ENCODE measurements at places on chromosomes 3 and 15.
A peak's percentile ranks its signal among the peaks of the same experiment; 100 is the strongest.

GRCh38 chr15:49843725-49844124, 222.9 kb downstream of the DTWD1 start:
- DNase-seq = no peak

- DNase-seq = no peak
These were observed 3.9 kb downstream of the GRM2 start for GRCh38 chr3:51710631-51711351.

DNA sequence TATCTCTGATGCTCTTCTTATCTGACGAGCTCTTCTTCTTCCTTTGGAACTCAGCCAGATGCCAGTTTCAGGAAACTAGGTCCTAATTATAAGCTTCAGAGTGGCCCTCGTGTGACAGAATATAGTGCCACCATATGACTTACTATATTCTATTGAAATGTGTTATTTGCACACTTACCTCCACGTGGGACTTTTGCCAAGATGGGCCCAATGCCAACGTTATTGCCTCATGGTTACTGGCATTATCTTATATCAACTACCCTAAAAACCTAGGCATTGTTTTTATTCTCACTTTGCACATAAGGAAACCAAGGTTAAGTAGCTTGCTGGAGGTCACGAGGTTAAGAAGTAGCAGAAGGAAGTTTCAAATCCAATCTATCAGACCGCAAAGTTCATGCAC, 71.3 kb upstream of the SLCO3A1 start:
- no peak for DNase-seq

GRCh38 chr3:24006-24405, 172.6 kb upstream of the CHL1 start:
- no peak for DNase-seq

DNA sequence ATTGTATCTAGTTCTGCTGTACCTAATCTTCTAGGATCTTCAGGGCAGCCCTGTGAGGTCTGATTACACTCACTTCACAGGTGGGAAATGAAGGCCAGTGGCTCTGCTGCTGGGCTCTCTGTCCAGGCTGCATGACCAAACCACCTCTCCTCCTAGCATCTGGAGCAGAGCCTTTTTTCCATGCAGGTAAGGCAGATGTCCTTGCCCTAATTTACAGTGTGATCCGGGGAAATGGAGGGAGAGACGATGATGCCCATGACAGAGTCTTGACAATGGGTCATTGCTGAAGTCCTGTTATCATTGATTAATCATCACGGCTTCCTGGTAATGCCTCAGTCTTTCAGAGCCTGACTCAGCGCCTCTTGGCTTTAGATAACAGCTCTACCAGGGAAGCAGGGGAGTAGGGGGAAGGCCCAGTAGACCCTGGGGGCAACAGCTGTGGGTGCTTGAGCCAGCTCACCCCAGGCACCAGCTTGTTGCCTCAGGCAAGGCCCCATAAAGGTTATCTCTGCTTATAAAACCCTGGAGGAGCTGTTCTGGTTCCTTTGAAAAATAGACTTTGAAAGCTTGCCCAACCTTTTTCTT, 153.4 kb downstream of the GABRG3 start:
- DNase-seq = no peak

DNA sequence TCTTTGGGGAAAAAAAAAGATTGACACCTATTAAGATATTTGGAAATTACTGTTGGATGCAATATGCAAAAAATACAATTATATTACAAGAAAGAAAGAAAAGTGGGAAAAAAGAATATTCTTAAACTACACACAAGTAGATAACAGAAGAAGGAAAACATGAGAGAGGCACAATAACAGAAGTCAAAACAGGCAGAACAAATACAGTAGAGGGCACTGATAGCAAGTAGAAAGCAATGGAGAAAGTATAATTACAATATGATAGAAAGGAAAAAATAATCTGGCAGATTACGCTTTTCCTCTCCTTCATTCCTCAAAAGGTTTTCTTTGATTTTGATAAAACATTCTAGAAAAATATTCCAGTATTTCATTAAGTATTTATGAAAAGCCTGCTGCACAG, 72.1 kb downstream of the ADAM10 start:
- no peak for DNase-seq

DNA sequence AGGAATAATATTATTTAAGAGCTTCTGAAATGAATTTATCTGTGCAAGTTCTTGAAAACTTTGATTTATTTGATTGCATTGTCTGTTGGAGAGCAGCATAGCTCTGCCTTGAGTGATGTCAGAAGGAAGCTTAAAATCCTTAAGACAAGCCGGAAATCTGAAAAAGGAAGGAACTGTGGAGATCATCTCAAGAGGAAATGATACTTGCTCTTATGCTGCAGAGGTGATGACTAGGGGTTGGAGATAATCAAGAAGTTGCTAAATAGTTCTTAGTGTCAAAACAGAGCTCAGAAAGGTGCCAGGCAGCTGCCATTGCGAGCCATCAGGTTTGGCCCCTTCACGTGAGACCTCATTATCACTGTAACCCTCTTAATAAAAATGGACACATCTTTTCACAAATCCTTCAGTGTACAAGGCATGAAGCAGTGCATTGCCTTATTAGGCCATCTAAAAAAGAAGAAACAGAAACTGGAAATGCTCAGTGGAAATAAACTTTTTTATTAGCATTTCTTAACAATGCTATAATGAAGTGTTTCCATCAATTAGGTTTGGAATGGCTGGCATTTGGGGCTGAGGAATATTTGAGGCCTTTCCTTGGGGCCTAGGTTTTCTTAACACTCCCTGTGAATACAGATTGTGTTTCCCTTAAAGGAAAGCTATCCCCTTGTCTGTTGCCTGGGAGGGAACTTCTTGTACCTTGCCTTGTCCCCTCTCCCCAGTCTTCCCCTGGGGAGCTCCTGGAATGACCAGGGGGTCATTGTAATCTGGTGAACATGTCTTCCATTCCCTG, 34.5 kb upstream of the VILL start:
- no peak for DNase-seq

GRCh38 chr3:62497156-62497555, 123.8 kb upstream of the FEZF2 start:
- no peak for DNase-seq

DNA sequence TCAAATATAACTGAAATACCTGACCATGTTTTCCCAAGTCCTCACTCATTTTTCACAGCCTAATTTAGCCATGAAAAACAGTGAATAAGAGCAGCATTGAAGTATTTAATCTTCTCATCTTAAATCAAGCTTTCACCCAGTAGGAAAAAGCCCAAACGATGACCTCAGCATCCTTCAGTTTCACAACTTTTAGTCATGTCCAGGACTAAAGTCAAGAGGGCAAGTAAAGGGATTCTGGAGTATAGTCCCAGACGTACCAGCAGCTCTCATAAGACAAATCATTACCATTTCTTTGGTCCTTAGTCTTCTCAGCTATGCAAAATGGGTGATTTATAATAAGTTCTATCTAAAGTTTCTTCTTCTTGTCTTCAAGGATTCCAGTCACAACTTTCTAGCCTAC, 237.3 kb downstream of the IL5RA start:
- no peak for DNase-seq

DNA sequence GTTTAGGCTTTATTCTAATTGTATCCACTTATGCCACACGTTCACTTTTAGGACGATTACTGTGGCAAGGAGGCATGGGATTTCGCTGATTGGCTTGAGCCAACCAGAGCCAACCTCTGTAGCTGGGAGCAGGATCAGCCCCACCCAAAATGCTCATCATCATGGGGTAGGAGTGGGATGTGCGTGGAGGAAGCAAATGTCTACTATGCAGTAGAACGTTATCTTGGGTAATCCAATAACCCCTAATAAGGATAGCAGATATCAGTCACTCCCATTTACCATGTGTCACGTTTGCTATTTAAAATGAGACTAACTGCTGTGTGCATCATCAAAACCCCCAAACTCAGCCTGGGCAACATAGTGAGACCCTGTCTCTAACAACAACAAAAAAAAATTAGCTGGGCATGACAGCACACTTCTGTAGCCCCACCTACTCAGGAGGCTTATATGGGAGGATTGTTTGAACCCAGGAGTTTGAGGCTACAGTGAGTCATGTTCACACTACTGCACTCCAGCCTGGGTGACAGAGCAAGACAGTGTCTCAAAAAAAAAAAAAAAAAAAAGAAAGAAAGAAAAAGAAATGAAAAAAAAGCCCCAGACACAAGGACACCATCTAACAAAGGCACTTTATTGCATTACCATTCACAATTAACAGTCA, 17.8 kb upstream of the ITGB5 start:
- DNase-seq = no peak

DNA sequence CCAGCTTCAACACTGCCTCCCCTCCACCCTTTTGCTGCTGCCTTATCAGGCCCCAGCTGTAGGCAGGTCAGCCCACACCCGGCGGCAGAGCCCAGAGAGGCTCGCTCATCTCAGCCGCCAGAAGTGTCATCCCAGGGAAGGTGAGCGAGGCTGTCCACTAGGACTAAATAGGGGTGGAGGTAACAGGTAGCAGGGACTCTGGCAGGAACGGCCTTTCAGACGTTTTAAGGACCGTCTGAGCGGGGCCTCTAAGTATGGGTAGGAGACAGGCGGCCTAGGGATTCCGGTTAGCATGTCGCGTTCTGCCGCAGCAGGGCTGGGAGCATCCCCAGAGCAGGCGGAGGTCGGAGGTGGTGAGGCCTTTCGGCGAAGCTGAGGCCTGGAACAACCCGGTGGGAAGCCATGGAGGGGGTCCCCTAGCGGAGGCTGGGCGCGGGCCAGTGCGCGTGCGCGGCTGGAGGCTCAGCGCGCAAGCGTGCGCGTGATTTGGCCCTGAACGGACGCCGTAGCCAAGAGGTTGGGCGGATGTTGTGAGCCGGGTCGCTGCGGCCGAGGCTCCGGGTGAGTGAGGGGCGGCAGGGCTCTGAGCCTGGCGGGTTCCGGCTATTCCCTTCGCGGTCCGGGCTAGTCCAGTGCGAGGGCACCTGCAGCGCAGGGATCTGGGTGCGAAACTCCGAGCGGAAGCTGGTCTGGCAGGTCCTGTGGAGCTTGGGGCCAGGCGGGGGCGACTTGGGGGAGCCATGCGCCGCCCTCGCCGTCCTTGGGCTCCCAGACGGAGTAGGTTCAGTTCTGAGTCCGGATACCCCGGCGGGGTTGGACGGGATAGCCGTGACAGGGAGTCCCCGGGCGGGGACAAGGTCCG, at the start of the genes MST1 and RNF123:
TSS of gene MST1 (minus strand) at position 429 of the 862 bp plus-strand sequence. CDS start 783 bp downstream, outside the sequence.
TSS of gene RNF123 (plus strand) at position 512 of the 862 bp plus-strand sequence. CDS start 1,609 bp downstream, outside the sequence.
- DNase-seq = peak; percentile 92

DNA sequence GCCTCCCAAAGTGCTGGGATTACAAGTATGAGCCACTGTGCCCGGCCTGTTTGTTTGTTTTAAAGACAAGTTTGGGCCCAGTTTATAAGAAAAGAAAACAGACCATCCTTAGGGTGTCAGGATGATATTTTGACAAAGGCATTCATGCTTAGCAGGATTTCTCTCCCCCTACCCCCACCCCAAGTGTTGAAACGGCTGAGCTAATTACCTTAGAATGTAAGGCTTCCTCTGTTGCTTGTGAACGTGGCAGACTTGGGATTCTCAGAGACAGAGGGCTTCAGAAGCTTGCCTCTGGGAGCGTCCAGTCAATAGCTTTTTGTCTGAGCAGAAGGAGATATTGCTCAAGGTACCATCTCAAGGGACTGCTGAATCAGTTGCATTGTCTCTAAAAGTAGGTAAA, 24.0 kb downstream of the FLNB start:
- DNase-seq = no peak

DNA sequence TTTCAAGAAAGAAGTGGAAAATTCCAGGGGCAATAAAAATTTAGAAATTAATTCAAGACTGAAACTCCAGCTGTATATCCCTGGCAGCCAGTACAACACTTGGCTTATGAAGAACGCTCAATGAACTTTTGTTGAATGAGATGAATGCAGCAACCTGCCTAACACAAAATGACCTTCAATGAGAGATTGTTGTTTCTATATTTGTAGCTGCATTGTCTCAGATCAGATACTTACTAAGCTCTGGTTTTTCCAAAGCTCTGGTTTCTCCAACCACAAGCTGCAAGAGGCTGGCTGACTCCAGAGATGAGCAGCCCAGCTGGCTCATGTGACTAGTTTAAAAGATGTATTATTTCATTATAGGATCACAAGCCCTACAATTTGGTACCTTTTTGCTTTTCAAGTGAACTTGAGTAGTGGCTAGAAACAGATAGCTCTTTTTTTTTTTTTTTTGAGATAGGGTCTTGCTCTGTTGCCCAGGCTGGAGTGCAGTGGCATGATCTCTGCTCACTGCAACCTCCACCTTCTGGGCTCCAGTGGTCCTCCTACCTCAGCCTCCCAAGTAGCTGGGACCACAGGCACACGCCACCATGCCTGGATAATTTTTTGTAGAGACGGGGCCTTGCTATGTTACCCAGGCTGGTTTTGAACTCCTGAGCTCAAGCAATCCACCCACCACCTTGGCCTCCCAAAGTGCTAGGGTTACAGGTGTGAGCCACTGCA, 57.4 kb downstream of the UMPS start:
- DNase-seq = no peak

- DNase-seq = no peak
These were observed 10.6 kb upstream of the SLC25A36 start for GRCh38 chr3:140931016-140931454.

DNA sequence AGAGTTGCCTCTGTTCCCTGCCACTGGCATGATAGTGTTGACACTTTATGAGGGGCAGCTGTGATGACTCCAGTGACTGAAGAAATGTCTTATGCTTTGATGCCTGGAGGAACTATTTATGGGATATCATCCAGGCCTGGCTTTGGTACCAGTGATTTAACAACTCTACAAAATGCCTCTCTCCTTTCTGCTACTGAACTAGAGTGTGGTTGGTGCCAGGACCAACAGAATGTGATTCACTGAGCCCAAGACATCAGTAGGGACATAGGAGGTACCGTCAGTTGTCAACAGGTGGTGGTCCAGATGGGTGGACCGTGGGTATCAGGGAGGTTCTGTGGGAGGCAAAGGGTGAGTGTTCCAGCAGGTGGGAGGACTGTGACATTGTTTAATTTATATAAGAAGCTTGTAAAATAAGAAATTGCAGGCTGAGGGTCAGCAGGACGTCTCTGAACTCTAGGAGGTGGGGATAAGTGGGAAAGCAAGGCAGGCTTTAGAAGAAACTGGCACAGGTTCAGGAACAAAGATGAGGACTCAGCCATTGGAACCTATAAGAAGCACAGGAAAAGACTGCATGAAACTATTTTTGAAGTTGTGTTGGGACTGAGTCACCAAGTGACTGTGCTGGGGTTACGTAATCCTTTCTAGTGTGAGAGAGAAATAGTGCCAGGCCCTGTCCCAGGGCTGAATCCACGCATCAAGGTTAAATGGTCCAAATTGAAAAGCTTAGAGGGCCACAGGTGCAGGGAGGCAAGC, 28.5 kb upstream of the SLC7A14 start:
- DNase-seq = no peak

All from stimulated activated CD4-positive, alpha-beta T cell treated with anti-CD3 and anti-CD28 coated beads, Interleukin-1b, Interleukin-23, amount 100 ng/mL, for 48 hours (primary cell).